ENCODE measurements at places on chromosomes 2 and 18. TPM values are rescaled to one million over a fixed set of nuclear protein-coding genes. Genes with fewer than 3 reads are reported as not detected.

DNA sequence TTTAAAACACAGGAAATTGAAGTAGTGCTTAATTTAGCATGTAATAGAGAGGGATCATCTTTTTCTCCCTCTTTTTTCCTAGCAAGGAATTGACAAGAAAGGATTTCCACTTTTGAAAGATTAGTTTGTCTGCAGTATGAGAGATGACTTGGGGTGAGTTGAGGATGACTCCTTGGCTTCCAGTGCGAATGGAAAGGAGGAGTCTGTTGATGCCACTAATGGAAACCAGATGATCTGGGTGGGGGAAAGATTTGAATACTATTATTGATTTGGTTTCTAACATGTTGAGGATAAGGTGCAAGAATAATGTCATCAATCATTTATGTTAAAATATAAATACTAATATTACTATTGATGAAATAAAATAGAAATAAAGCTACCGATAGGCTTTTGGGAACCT, 205.4 kb downstream of the PPP1R1C start:
- DNase-seq: no peak

GRCh38 chr2:238567996-238568395, 141.3 kb downstream of the ASB1 start:
- DNase-seq: no peak

DNA sequence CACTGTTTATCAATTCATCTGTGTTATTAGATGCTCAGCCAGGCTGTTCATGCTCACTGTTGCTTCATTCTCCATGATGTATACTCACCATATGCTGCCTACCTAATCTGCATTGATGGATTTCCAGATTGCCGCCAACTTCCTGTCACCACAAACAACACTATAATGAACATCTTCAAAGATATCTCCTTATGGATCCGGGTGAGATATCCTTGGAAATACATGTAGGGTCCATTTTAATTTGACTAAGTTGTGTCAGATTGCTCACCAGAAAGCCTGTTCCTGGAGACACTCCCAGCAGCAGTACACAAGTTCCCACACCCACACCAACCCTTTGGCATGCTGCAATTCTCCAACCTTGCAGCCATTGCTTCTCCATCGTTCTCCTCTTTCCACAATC, 547.5 kb upstream of the TNP1 start:
- DNase-seq: no peak

GRCh38 chr2:222780051-222780450, 80.8 kb upstream of the ACSL3 start:
- DNase-seq: no peak

GRCh38 chr18:45775241-45775676, 50.2 kb upstream of the SIGLEC15 start:
- DNase-seq: peak; percentile 67

DNA sequence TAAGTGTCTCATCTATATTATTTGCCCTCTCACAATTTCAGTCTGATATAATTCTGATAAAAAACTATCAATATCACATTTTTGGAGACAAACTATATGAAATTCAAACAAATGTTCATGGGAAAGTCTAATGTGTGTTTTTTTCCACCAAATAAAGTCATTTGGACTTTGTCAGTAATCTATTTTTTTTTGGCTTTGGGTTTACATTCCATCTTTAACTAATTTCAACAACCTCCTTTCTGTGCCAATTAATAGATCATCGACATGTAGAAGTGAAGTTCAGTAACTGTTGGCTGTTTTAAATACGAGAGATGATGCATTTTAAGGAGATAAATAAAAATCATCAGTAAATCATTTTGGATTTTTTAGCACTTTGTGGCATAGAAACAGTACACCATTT, 1623.0 kb upstream of the ACVR2A start:
- DNase-seq: no peak

- DNase-seq: no peak
Measured at GRCh38 chr18:34710458-34710914, 388 bp downstream of the DTNA start.

DNA sequence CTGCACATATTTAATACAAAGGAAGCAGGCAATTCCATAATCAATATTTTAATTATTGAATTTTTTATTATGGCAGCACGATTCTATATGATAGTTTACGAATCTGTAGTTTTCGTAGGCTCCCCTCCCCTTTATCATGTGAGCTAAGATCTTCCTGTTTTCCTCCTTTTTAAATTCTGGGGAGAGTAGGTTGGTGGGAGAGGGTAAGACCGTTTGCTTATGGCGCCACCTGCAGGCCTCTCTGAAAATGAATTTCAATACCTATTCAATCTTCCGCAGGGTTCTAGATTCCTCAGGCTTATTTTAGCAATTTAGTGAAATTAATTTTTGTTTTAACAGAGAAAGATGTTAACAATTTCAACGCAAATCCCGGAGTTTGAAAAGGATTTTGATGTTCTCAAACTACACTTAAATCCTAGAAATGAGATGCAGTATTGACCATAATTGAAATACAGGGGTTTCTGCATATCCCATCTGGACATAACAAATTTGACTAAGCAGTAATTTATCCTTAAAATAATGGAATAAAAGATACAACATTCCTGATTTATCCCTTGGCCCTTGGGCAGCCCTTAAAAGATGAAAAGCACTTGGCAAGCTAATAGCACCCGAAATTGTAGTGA, 12.8 kb upstream of the GBX2 start:
- DNase-seq: peak; percentile 69

- DNase-seq: peak; percentile 27
Measured at GRCh38 chr2:27494944-27495554, at the start of gene FNDC4. Gene FNDC4, minus strand, starts transcription at chr2:27495200. Its CDS starts 521 bp downstream, at chr2:27494679.

- no peak for DNase-seq
Measured at GRCh38 chr2:192559587-192559986, 364.9 kb upstream of the TMEFF2 start.

- no peak for DNase-seq
Measured at GRCh38 chr2:215711471-215712034, 275.7 kb upstream of the FN1 start.

GRCh38 chr2:108384662-108385393, 7.1 kb downstream of the SULT1C4 start:
- no peak for DNase-seq

DNA sequence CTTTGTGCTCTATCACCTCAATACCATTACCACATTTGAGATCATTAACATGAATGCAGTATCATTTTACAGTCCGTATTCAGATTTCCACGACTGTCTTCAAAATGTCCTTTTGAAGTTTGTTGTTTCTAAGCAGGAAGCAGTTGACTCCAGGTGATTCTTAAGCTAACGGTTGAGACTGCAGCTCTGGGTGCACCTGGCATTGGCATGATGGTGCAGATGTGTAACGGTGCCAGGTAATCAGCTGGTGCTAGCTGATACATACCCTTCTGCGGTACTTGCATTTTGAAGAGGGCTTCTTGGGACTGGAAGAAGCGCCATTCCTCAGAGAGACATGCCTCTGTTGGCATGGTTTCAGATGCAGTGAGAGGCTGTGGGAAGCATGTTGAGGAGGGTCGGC, 19.5 kb downstream of the SIGLEC15 start:
- no peak for DNase-seq

- no peak for DNase-seq
Measured at GRCh38 chr18:4400911-4401310, 54.2 kb downstream of the DLGAP1 start.

- no peak for DNase-seq
Measured at GRCh38 chr2:151974988-151975387, 123.9 kb downstream of the CACNB4 start.

- no peak for DNase-seq
Measured at GRCh38 chr2:196677404-196677803, 37.9 kb downstream of the CCDC150 start.

DNA sequence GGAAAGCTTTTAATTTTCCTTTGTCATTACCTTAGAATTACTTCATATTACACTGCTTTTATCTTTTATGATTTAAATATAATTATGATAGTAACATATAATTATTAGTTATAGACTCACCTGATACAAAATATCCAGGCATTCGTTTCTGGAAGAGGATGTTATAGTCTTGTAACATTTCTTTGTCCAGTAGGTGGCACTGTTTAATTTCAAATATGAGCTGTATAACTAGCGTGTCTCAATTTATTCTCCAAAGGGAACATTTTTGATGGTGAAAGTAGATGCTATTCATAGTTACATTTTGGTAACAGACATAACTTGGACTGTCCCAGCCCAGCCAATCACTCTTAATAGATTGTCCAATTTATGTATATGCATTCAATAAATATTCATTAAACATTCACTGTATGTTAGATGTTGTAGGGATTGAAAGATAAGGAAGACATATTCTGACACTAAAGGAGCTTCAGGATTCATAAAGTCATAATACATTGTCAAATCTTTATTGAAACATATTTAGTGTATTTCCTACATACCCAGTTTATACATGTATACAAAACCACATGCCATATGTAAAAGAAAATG, 19.2 kb downstream of the DAW1 start:
- DNase-seq: no peak

DNA sequence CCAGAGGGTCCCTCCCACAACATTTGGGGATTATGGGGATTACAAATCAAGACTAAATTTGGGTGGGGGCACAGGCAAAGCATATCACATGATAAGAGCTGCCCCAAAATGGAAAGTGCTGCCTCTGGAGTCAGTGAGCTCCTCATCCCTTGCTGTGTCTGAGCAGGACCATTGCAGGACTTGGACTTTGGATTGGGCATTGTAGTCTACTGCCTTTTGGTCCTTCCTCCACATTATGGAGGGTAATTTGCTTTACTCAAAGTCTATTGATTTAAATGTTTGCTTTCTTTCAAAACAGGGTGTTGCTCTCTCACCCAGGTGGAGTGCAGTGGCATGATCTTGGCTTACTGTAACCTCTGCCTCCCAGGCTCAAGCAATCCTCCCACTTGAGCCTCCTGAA, 106.8 kb upstream of the LDAH start:
- DNase-seq: no peak

DNA sequence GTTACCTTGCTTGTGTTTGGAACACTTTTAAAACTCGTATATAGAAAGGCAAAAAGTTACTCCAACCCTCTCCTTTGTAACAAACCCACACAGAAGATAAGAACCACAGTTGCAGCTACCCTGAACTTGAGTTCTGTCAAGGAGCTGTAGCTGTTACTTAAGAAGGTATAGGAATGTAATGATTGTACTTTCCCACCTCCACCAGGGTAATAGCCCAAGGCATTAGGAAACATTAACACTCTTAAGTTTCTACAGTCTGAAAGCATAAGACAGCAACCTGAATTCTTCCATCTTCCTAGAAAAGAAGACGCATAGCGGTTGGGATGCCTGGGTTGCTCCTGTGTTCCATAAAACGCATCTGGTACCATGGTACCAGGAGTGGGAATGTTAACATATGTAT, 43.0 kb downstream of the ITGA4 start:
- DNase-seq: no peak

- DNase-seq: no peak
Measured at GRCh38 chr18:73980289-73980979, 167.2 kb downstream of the FBXO15 start.

GRCh38 chr2:8998418-8999101, 4.9 kb downstream of the MBOAT2 start:
- DNase-seq: no peak

DNA sequence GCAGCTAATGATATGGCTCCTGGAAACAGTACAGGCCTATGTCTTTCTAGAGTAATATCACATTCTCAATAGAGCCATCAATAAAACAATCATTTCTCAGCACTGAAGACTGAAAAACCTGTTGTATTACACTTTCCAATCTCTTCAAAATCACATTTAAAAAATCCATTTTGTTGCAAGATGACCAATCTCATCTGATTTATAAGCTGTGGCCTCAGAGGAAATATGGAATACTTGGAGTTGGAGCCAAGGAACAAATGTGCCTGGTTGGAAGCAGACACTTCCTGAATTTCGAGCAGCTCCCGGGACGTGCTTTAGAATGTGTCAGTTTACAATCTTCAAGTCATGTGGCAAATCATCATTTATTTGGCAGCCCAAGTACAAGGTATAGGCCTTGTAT, 114.5 kb downstream of the ADCYAP1 start:
- DNase-seq: no peak

DNA sequence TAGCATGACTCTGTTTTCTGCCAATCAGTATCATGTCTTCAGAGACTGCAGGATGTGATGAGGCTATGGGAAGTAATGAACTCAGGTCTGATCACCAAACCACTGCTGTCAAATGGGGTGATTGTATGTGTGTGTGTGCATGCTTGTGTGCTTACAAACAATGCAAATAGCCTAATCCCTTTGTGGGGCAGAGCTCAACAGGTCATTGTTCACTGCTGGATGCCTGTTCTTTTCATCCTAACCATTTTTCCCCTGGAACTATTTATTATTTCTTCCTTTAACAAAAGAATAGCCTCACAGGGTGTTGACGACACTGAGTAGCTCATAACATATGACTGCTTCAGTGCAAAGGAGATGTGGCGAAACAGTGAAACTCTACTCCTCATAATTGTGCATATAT, 55.9 kb downstream of the NXPH2 start:
- no peak for DNase-seq

GRCh38 chr2:233211548-233211895, 40.0 kb upstream of the ATG16L1 start:
- DNase-seq: no peak

DNA sequence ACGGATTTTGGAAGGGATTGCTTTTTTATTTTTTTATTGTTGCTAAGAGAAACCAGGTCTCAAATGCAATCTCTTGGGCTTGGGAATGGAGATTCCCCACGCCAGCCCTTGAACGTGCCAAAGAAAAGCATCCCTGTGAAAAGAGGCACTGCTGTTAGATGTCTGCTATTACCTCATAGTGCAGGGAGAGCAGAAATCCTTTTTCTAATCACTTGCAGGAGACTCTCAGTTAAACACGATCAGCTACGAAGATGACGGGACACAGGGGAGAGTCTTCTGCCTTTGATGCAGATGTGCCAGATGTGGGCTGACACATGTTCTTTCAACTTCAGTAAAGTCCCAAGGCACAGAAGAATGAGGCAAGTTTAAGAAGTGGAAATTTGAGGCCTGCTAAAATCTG, 381.6 kb upstream of the TRIB2 start:
- no peak for DNase-seq

GRCh38 chr2:85441864-85442263, 23.4 kb downstream of the SH2D6 start:
- no peak for DNase-seq

DNA sequence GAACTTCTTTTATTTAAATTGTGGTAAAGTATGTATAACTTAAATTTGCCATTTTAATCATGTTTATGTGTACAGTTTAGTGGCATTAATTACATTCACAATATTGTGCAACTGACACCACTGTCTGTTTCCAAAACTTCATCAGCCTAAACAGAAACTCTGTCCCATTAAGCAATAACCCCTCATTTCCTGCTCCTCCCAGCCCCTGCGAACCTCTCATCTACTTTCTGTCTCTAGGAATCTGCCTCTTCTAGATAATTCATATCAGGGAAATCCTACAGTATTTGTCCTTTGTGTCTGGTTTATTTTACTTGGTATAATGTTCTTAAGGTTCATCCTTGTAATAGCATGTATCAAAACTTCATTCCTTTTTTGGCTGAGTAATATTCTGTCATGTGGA, 75.1 kb downstream of the BOLA3 start:
- no peak for DNase-seq

GRCh38 chr2:12071318-12071717, 324.9 kb downstream of the LPIN1 start:
- no peak for DNase-seq

The UGT1A4 gene
- 73.6 TPM for total RNA-seq

The WNT6 gene
- 0.33 TPM for total RNA-seq

The PLGLB1 gene
- total RNA-seq: 2.7 TPM

The RAB27B gene
- 12.7 TPM for total RNA-seq

The CD8B2 gene
- not detected for total RNA-seq

The APCDD1 gene
- total RNA-seq: not detected

The SLC30A3 gene
- total RNA-seq: 2.3 TPM

The MYO5B gene
- total RNA-seq: 25.4 TPM

The TFPI gene
- 35.5 TPM for total RNA-seq

The NTSR2 gene
- not detected for total RNA-seq

The SP100 gene
- total RNA-seq: 50.2 TPM

The ITPRIPL1 gene
- not detected for total RNA-seq

The AMER3 gene
- total RNA-seq: not detected

Measured in PC-9 (cell line).